Bronchial epithelial cell (primary cell): ENCODE measurements at places on chromosomes 1 and 21.

GRCh38 chr1:8364528-8365442, 46.9 kb downstream of the SLC45A1 start:
- DNase-seq: no peak

DNA sequence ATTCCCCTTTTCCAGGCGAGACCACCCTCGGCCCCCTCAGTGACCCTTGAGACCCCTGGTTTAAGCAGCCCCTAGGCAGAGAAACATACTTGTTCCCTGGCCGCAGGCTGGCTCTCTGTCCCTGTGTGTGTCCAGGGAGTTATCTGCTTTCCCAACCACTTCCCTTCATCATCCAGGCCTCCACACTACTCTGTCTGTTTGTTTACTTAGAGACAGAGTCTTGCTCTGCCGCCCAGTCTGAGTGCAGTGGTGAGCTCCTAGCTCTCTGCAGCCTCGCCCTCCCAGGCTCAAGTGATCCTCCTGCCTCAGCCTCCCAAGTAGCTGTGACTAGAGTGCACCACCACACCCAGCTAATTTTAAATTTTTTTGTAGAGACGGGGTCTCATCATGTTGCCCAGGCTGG, 5.8 kb upstream of the VWA1 start:
- DNase-seq: no peak

GRCh38 chr1:25878690-25879089, 3.2 kb upstream of the PAQR7 start:
- DNase-seq: no peak

DNA sequence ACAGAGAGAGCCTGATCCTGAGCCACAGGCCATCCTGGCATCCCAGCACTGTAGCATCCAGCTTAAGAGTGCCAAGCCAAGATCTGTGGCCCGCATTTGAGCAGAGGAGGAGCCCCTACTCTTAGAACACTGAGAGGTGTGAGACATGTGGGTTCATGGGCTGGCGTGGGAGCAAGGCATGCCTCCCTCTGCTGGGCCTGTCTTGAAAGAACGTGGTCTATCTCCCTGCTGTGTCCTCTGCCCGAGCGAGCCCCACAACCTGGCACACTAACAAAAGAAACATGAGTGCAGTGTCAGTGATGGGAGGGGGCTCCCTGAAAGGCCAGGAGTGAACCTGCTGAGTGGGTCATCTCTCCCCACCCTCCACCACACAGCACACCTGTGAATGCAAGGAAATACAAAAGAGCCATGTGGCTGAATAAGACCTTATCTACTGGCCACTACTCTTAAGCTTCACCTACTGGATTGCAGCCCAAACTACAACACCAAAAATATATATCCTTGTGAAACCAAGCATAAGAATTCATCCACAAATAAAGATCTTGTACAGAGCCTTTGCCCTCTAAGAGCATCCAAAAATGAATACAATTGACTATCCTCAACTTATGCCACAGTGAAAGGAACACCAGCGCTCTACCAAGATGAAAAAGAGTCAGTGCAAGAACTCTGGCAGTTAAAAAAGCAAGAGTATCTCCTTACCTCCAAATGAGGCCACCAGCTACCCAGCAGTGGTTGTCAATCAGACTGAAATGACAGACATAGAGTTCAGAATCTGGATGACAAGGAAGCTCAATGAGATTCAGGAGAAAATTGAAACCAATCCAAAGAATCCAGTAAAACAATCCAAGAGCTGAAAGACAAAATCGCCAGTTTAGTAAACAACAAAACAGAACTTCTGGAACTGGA, 259.4 kb upstream of the DAB1 start:
- no peak for DNase-seq

DNA sequence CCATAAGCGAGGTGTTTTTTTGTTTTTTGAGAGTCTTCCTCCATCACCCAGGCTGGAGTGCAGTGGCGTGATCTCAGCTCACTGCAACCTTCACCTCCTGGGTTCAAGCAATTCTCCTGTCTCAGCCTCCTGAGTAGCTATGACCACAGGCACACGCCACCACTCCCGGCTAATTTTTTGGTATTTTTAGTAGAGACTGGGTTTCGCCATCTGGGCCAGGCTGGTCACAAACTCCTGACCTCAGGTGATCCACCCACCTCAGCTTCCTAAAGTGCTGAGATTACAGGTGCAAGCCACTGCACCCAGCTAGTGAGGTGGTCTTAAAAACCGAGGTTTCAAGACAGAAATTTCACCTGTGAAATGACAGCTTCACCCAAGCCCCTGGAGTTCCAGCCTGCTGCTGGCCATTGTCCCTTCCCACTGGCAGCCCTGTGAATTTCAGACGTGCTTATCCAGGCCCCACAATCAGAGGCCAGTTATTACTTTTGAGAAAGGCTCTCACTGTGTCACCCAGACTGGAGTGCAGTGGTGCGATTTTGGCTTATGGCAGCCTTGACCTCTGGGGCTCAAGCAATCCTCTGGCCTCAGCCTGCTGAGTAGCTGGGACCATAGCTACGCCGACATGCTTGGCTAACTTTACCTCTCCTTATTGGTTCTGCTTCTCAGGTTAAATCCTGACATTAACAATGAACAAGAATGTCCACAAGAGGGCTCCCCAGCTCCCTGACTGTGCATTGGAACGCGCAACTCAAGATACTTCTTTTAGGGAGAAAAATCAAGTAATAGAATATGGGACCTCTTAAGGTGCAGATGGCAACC, 19.4 kb downstream of the ENO1 start:
- DNase-seq: peak; percentile 50

GRCh38 chr1:62954758-62955157, 170.8 kb downstream of the ATG4C start:
- DNase-seq: no peak

DNA sequence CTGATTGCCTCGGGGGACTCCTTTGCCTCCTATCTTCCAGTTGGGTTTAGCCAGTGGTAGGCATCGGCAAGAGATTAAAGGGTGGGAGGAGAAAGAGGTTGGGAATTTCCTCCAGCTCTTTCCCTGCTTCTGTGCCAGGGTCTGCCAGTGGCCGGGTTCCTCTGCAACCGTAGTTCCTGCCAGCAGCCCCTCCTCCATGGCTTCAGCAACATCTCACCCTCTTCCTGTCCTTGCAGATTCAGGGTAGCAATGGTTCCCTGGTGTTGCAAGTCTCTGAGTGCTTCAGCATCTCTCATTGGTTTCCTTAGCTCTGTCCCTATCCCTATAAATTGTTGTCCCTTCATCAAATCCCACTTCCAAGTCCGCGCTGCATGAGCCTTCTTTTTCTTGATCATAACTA, 223.1 kb upstream of the JUN start:
- no peak for DNase-seq

DNA sequence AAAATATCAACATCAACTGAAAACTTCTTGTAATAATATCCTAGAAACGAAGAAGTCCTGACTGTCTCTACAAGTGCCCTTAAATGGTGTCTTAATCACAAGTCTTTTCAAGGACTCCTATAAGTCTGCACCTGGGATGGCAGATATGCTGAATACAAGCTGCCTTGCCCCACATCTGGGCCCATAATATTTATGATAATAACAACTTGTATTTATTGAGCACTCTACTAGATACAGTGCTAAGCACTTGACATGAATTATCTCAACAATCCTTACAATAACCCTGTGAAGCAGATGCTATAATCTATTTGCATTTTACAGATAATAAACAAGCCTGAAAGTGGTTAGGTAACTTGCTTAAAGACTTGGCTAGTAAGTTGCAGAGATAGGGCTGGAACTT, 78.0 kb upstream of the ZNF648 start:
- no peak for DNase-seq

- peak; percentile 15 for DNase-seq
Measured at GRCh38 chr1:33818071-33818470, 45.8 kb upstream of the HMGB4 start.

DNA sequence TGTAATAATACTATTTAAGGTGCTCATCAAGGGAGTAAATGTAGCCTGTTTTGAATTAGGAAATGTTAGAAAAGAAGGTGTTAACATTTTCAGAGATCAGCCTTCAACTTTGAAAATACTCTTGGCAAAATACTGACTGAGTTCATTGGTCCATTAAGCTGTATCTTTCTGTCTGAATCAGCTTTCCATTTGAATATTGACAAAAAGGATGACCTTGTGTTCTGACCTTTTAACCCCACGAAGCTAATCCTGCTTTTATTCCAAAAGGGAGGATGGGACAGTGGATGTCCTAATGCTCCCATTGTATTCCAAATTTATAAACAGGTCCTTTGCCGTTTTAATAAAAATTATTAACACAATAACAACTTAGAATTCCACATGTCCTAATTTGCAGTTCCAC, 259.7 kb upstream of the NRIP1 start:
- no peak for DNase-seq

DNA sequence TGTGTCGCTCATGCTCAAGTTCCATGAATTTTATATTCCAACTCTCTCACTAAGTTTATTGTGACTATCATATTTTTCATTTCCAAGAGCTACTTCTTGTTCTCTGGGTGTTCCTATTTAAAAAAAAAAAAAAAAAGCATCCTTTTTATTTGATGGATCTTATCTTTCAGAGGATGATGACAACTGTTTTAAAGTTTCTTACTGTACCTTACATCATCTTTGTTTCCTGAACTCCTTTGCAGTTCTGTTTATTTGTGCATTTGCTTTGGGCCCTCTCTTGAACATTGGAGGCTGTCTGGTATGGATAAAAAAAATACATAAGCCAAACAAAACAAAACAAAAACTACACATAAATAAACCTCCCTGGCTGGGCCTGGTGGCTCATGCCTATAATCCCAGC, 32.1 kb upstream of the FAM20B start:
- no peak for DNase-seq

- DNase-seq: no peak
Measured at GRCh38 chr1:95509989-95510388, 276.0 kb downstream of the RWDD3 start.
